Stimulated activated CD4-positive, alpha-beta T cell treated with anti-CD3 and anti-CD28 coated beads, Interleukin-1b, Interleukin-23, amount 100 ng/mL, for 24 hours (primary cell): ENCODE measurements at places on chromosomes 7 and 10.

DNA sequence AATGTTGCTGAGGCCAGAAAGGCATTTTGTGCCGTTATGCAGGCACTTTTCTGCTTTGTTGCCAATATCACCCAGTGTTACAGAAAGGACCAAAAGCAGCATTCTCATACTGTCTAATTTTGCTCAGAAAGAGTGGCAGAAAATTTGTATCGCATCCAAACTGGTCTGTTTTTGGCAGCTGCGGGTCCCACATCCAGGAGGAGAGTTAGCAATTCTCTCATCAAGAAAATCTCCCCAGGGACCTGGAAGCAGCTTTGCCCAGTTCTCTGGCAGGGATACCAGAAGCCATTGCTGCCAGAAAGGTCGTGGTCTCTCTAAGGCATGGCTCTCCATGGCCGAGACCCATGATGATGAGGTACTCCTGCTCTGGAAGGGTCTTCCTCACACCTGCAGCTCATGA lies 489.2 kb upstream of the ZMIZ1 start:
- no peak for DNase-seq

DNA sequence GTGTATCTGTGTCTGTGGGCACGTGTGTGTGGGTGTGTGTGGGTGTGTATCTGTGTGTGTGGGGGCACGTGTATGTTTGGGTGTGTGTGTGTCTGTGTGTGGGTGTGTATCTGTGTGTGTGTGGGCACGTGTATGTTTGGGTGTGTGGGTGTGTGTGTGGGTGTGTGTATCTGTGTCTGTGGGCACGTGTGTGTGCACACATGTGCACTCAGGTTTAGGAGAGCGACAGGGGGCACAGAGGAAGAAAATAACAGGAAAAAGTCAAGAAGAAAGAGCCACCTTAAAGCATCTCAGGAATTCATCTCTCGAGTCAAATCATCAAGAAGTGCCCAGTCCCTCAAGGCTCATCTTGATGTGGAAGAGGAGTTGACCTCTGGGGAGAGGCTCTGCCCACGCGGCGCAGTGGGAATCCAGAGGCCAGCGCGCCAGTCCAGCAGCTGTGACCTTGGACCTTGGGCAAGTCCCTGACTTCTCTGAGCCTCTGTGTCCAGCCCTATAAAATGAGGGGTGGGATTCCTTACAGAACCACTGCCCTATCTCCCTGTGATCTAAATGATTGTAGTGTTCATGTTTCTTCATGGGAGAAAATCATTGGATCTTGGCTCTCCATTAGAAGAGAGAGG lies 147.8 kb downstream of the RGS10 start:
- DNase-seq, result no peak

DNA sequence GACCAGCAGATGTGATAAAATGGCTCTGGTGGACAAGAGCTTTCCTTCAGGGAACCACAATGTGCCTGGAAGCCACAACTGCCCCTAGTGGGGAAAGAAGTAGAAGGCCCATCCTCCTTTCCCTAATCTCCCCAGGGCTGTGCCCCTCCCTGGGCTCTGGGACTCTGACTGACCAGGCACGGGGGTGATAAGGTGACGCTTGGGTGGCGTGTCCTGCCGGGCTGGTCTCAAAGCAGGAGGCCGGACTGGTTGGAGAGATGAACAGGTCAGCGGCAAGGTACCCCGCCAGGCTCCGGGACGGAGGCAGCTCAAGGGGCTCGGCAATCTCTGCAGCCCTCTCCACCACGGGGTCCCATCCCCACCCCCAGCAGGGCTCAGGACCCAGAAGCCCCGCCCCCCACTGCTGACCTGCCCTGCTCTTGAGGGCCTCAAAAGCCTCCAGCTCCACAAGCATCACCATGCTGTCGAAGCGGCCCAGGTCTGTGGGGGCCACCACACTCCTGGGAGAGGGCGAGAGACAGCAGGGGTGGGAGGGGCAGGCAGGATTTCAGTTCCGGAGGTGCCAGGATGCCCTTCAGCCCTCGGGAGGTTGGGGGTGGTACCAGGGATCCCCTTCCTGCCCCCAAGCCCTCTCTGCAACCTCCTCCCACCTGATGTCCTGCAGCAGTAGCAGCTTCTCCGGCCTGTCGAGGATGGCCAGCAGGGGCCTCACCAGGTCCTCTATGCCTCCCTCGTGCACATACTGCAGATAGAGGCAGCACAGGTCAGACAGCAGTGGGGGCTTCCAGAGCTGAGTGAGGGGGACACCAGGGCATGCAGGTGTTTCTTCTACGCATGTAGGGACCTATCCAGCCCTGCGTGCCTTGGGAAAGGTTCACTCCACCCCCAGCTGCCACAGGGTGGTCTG lies 12.2 kb downstream of the LZTS2 start:
- DNase-seq, result no peak

DNA sequence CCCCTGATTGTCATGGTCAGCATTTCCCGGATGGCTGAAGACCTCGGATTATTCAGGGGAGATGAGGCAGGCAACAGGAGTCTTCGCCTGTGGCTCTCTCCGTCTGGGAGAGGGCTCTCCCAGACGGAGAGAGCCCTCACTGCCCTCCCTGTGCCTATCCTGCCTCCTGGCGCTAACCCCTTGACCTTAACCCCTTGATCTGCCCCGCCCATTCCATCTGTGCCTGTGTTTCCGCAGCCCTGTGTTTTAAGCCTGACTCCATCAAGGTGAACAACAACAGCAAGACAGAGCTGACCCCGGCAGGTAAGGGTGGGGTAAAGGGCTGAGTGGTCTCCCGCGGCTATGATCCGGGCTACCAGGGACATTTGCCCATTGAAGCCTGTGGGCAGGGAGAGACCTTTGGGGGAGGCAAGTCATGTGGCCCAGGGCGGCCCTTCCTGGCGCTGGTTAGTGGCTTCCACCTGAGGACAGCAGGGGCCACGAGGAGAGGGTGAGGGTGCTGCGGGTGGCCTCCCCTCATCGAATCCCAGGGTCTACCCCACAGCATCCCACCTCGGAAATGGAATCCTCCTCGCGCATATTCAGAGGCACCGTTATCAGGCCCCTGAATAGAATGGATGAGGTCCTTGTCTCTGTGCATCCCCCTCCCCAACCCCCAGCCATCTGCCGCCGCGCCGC lies 4.2 kb upstream of the MUC12 start:
- DNase-seq, result no peak

DNA sequence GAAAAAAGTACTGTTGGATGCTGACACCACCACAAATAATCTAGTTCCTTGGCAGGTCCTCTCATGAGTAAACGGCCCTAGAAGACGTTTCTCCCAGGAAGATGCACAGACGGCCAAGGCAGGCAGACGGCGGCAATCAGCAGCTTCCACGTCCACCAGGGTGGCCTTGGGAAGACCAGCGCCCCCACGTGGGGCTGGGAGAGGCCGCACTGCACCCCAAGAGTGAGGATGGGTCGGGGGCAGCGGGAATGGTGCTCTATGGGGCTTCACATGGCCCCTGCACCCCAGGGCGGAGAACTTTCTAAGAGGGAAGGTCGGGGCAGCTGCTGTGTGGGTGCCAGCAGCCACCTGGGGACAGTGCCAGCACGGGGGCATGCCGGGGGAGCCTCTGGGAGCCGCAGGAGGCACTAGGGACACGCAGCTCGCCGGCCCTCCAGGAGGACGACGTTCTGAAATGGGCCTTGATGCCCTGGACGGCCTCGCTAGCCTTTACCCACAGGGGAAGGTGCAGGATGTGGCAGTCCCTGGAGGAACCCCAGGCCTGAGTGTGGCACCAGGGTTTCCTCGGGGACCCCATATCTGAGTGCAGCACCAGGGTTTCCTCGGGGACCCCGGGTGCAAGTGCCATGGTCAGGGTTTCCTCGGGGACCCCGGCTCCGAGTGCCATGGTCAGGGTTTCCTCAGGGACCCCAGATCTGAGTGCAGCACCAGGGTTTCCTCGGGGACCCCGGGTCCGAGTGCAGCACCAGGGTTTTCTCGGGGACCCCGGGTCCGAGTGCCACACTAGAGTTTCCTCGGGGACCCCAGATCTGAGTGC lies 539.9 kb downstream of the DNAJB6 start:
- DNase-seq, result no peak

DNA sequence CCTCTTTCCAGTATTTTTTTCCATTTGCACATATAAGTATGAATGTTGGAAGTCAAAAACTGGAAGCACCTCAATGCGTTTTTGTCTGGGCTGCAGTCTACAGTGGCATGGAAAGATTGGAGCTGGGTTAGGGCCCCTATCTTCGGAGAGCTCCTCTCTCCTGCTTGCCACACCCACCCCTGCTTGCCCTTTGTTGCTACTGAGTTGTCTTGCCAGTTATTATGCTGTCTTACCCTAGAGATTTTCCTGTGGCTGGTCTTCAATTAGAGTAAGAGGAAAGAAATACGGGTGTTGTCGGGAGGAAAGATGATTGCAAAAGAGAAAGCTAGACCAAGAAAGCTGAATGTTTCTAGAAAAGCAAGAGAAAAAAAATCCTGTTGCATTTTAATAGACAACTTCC lies 228.9 kb upstream of the CELF2 start:
- DNase-seq, result no peak

GRCh38 chr7:130446259-130446658 lies 5.4 kb upstream of the CEP41 start:
- DNase-seq, result no peak

GRCh38 chr7:116812860-116813259 lies 49.5 kb upstream of the CAPZA2 start:
- no peak for DNase-seq

- DNase-seq, result no peak
These were observed 18.5 kb downstream of the TRUB1 start for GRCh38 chr10:114956466-114956865.

- DNase-seq, result no peak
These were observed 234.0 kb downstream of the SNX13 start for GRCh38 chr7:17706275-17706674.

GRCh38 chr10:59177031-59177797 lies 771 bp downstream of the PHYHIPL start:
- DNase-seq, result no peak

GRCh38 chr7:80725181-80725611 lies 86.8 kb downstream of the CD36 start:
- no peak for DNase-seq

DNA sequence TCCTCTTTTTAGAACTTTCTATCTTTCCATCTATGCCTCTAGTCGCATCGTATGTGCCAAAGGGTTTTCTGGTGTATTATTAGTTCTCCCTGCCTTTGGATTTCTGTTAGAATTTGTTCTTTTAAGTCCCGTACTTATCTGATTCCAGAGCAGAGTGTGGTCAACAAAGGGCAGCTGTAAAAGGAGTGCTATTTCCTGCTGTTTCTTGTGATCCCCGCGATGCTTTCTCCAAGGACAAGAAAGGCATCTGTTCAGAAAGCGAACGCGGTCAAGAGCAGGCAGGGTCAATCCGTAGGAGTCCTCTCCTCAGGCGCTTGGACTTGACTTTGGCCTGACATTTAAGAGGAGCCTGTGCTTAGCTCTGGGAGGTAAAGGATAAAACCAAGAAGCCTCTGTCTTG lies 1152.1 kb upstream of the AUTS2 start:
- no peak for DNase-seq

DNA sequence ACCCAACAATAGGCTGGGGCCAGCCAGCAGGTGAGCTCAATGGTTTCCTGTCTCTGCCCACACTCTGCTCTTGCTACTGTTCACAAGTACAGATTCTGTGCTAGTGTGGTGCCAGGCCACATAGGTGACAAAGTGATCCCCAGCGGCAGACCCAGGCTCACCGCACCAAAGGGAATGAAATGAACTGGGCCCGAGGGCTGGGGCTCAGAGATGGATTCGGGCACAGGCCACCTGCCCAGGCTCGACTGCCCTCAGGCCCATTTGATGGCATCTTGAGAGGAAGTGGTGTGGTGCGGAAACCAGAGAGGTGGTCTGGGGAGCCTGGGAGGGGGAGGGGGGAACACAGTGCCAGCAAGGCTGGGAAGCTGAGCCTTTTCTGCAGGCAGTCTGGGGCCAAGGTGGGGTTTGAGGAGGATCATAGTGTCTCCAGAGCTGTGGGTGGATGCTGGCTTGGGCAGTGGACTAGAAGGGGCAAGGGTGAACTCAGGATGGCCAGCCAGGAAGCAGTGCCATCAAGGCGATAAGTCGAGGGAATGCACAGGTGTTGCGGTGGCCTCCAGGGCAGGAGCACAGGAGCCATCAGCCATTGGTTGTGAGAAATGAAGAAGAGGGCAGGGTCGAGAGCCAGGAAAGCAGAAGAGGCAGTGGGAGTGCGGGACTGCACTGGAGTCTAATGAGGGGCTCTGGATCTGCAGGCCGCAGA lies 85.2 kb downstream of the ARHGAP22 start:
- DNase-seq, result no peak

GRCh38 chr10:31683682-31684081 lies 244.9 kb downstream of the ARHGAP12 start:
- DNase-seq, result no peak

GRCh38 chr10:30431435-30431911 lies 2.5 kb upstream of the MAP3K8 start:
- no peak for DNase-seq

DNA sequence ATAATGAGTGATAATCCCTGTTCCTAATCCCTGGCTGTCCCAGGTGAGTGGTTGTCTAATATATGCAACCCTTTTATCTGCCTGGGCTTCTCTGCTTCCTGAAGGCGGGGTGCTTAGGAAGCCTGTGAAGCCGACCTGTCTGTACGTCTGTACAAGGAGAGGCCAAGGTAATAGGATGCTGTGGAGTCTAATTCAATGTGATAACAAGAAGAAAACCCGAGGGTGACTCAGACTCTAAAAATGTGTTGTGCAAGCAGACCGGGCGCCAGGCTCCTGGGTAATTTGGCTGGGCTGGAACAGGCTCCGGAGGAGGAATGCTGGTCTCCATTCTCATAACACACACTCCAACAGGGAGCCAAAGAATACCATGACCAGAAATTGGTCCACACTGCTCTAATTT lies 43.6 kb downstream of the THNSL1 start:
- no peak for DNase-seq

GRCh38 chr7:46871516-46871915 lies 710.4 kb downstream of the TNS3 start:
- DNase-seq, result no peak

GRCh38 chr10:8088504-8088903 lies 34.0 kb downstream of the GATA3 start:
- DNase-seq, result no peak

GRCh38 chr10:3476186-3476585 lies 303.6 kb upstream of the PITRM1 start:
- DNase-seq, result no peak

DNA sequence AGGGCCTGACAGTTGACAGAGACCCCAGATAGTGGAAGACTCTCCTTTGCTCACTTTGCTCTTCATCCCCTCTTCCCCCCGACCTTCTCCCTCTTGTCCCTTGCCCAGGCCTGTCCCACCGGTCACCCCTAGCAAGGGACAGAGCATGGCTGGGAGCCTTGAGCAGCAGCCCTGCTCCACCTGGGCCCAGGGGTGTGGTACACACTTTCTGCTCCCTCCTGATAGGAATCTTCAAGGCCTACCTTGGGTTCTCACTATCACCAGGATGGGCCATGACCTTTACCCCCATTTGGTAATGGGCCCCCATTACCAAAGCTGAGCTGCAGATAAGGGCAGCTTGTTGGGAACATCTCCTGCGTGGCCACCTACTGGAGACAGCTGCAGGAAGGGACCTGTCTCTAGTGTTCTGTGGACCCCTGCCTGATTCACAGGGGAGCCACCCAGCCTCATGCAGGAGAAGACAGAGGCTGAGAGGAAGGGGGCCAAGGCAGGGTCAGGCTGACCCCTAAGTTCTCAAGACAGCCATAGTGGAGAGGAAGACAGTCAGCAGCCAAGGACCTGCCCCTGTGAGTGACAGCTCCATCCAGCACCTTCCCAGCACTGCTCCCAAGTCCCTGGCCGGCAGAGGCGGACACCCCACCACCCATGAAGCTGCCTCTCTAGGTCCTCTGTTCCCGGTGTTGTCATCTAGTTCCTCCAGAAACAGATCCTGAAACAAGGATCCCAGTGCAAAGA lies 913 bp upstream of the NPC1L1 start:
- DNase-seq, result no peak
